ENCODE measurements at places on chromosomes 3 and 15. TPM values are rescaled to one million over a fixed set of nuclear protein-coding genes. Genes with fewer than 3 reads are reported as not detected.

DNA sequence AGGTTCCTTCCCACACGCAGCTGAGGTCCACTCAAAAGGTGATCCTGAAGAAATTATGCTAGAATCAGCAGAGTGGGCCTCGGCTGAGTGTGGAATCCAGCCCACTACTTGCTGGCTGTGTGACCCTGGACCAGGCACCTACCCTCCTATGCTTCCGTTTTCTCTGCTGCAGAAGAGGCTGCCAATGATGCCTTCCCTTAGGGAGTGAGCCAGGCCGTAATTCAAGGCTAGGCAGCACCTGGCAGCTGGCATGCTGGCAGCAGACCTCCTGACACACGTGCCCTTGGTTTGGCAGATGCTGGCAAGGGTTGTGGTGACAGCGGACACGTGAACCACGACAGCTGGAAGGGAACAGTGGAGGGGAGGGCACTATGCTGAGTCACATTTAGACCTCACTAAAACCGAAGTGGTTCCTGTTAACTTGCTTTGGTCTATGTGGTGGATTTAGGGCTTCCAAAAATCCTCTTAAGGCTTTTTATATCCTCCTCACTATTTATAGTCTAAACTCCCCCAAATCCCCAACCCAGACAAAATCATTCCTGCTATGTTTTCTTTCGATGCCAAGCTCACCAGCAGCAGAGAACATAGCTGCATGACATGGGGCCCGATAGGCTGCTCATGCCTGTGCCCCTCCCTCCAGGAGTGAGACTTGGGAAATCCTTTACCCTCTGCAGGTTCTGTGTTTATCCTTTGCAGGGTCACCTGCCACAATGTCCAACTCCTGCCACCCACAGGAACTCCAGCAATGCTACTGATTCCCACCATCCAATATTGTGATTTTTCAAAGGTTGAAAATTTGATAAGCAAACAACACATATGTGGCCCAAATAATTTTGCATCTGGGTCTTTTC lies 10.6 kb upstream of the PCSK6 start:
- H3K4me3 ChIP-seq, result no peak overlapping the region
- no peak for DNase-seq

DNA sequence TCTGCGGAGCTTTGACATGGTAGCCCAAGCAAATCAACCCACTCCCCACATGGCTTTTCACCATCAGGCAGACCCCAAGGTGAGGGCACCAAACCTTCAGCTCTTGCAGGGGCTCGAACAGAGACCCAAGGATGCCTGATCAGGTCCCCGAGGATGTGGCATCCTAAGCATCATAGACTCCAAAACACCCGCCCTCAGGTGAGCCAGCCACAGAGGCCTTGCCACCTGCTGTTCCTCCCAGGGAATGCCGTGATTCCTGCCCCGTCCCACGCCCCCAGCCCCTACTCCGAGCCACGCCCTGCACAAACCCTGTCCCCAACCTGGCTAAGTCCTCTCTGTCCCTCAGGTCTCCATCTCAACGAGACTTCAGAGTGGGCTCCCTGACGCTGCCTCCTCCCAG lies 34.7 kb upstream of the SLC41A3 start:
- no peaks in the 10 kb centered on the region for H3K4me1 ChIP-seq
- H3K27ac ChIP-seq, result no peak overlapping the region
- H3K4me3 ChIP-seq, result no peak overlapping the region
- peaks cover 4% of the 10 kb centered on the region for H3K27me3 ChIP-seq

- no peaks in the 10 kb centered on the region for H3K4me1 ChIP-seq
- no peaks in the 10 kb centered on the region for H3K27me3 ChIP-seq
- DNase-seq, result no peak
- H3K4me3 ChIP-seq, result no peak overlapping the region
- H3K27ac ChIP-seq, result no peak overlapping the region
These were observed 258.7 kb upstream of the NSMCE3 start for GRCh38 chr15:29528276-29528675.

- H3K4me1 ChIP-seq, result peaks cover 17% of the 10 kb centered on the region
- no peak overlapping the region for H3K27ac ChIP-seq
- no peak overlapping the region for H3K4me3 ChIP-seq
- H3K27me3 ChIP-seq, result no peaks in the 10 kb centered on the region
- H3K36me3 ChIP-seq, result no peaks in the 10 kb centered on the region
- DNase-seq, result peak; percentile 64
These were observed 21.3 kb upstream of the DAPK2 start for GRCh38 chr15:64067564-64068030.

- no peak overlapping the region for H3K27ac ChIP-seq
- no peak for DNase-seq
- no peaks in the 10 kb centered on the region for H3K27me3 ChIP-seq
These were observed 55.8 kb upstream of the DGKG start for GRCh38 chr3:186417791-186418190.

DNA sequence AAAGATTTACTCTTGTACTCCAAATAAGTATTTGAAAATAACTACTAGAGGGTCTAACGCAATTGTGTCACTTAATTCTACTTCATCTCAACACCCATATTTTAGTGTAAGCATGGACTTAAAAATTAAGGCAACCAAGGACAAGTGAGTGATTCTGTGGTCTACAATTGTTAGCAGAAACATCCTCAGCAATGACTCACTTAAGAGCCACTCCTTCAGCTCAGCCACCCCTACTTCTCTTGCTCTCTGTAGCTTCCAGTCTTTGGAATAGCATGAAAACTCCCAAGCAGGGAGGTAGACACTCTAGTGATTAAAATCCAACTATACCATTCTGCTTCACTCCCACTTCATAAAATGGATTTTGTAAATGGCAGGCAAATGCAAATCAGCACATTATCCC lies 116.0 kb upstream of the LRRN1 start:
- no peak overlapping the region for H3K27ac ChIP-seq
- no peaks in the 10 kb centered on the region for H3K36me3 ChIP-seq
- no peaks in the 10 kb centered on the region for H3K27me3 ChIP-seq

- peak overlapping the region; percentile 73 for H3K4me3 ChIP-seq
- H3K27ac ChIP-seq, result peak overlapping the region; percentile 72
- no peaks in the 10 kb centered on the region for H3K27me3 ChIP-seq
- peaks cover 16% of the 10 kb centered on the region for H3K4me1 ChIP-seq
- H3K36me3 ChIP-seq, result no peaks in the 10 kb centered on the region
These were observed 369 bp upstream of the U2SURP start for GRCh38 chr3:143001034-143001368.

- no peak overlapping the region for H3K4me3 ChIP-seq
- no peak for DNase-seq
- H3K27me3 ChIP-seq, result no peaks in the 10 kb centered on the region
- H3K36me3 ChIP-seq, result no peaks in the 10 kb centered on the region
- H3K27ac ChIP-seq, result no peak overlapping the region
- no peaks in the 10 kb centered on the region for H3K4me1 ChIP-seq
These were observed 56.7 kb upstream of the SNRPA1 start for GRCh38 chr15:101351736-101352135.

GRCh38 chr3:83065851-83066460 lies 1304.5 kb upstream of the GBE1 start:
- H3K36me3 ChIP-seq, result no peaks in the 10 kb centered on the region
- H3K4me3 ChIP-seq, result no peak overlapping the region
- no peak for DNase-seq
- no peak overlapping the region for H3K27ac ChIP-seq

GRCh38 chr3:119300991-119301391 lies 6.8 kb downstream of the ARHGAP31 start:
- H3K27me3 ChIP-seq, result no peaks in the 10 kb centered on the region
- no peak overlapping the region for H3K27ac ChIP-seq
- no peak for DNase-seq
- peaks cover 6% of the 10 kb centered on the region for H3K36me3 ChIP-seq
- no peak overlapping the region for H3K4me3 ChIP-seq

- H3K27ac ChIP-seq, result no peak overlapping the region
- no peak for DNase-seq
- H3K4me3 ChIP-seq, result no peak overlapping the region
- H3K36me3 ChIP-seq, result no peaks in the 10 kb centered on the region
- peaks cover 12% of the 10 kb centered on the region for H3K4me1 ChIP-seq
These were observed 46.9 kb downstream of the NOX5 start for GRCh38 chr15:69061414-69061842.

DNA sequence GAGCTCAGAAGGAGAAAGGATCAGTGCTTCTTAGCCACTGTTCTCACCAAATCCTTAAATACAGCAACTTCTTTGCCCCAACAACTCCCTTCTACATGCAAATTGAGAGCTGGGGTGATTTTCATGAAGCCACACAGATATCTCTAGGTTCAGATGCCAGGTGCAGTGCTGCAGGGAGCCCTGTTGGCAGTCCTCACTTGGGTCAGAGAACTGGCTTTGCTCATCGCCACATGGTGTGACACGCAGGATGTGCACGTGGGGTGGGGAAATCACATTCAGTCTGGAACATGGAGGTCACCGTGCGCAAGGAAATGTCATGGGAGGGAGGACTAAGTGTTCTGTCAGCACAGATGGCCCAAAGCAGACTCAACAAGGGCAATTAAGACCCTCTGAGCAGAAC lies 103.8 kb downstream of the WDR76 start:
- H3K27me3 ChIP-seq, result no peaks in the 10 kb centered on the region
- DNase-seq, result no peak
- no peak overlapping the region for H3K27ac ChIP-seq

DNA sequence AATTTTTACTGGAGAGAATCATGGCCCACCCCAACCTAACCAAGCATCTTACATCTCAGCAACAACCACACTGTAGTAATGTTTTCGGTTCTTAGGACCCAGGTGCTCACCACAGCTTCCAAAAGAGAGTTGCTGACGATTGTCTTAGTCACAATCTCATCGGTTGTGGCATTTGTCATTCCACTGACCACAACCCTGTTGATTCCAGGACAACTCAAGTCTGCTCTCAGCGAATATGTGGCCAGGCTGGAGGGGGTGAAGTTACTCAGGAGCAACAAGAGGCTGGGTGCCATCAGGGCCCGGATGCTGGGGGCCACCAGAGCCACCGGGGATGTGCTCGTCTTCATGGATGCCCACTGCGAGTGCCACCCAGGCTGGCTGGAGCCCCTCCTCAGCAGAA lies 25.9 kb downstream of the GALNT15 start:
- H3K36me3 ChIP-seq, result no peaks in the 10 kb centered on the region
- no peaks in the 10 kb centered on the region for H3K4me1 ChIP-seq
- H3K27ac ChIP-seq, result no peak overlapping the region
- no peak overlapping the region for H3K4me3 ChIP-seq

- H3K36me3 ChIP-seq, result no peaks in the 10 kb centered on the region
- H3K27me3 ChIP-seq, result no peaks in the 10 kb centered on the region
- H3K4me1 ChIP-seq, result peaks cover 12% of the 10 kb centered on the region
- peak overlapping the region; percentile 65 for H3K4me3 ChIP-seq
- DNase-seq, result peak; percentile 71
- no peak overlapping the region for H3K27ac ChIP-seq
These were observed 63.7 kb downstream of the SLC30A4 start for GRCh38 chr15:45458746-45459403.

DNA sequence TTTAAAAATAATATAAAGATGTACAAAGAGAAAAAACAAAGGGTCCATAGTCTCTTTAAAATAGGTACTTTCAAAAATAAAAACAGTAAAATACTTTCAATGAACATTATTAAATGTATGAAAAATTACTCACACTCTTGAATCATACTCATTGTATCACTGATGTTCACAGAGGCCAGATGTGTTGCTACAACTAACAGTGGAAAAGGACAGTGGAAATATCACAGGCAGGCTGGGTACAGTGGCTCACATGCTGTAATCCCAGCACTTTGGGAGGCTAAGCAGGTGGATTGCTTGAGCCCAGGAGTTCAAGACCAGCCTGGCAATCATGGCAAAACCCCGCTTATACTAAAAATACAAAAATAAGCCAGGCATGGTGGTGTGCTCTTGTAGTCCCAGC lies 26.8 kb downstream of the NPHP3 start:
- H3K27ac ChIP-seq, result no peak overlapping the region
- no peaks in the 10 kb centered on the region for H3K27me3 ChIP-seq
- peaks cover 10% of the 10 kb centered on the region for H3K36me3 ChIP-seq
- DNase-seq, result peak; percentile 34

- no peaks in the 10 kb centered on the region for H3K27me3 ChIP-seq
- H3K27ac ChIP-seq, result no peak overlapping the region
- peaks cover 23% of the 10 kb centered on the region for H3K4me1 ChIP-seq
- no peak overlapping the region for H3K4me3 ChIP-seq
These were observed 71.9 kb downstream of the SSR3 start for GRCh38 chr3:156483002-156483401.

GRCh38 chr3:66553441-66554113 lies 52.8 kb upstream of the LRIG1 start:
- H3K27me3 ChIP-seq, result peaks cover 5% of the 10 kb centered on the region
- H3K4me1 ChIP-seq, result peaks cover 6% of the 10 kb centered on the region
- H3K4me3 ChIP-seq, result no peak overlapping the region
- no peaks in the 10 kb centered on the region for H3K36me3 ChIP-seq
- no peak for DNase-seq
- no peak overlapping the region for H3K27ac ChIP-seq

- H3K4me1 ChIP-seq, result peaks cover 43% of the 10 kb centered on the region
- peak; percentile 61 for DNase-seq
- H3K27ac ChIP-seq, result no peak overlapping the region
- H3K4me3 ChIP-seq, result no peak overlapping the region
- H3K36me3 ChIP-seq, result peaks cover 11% of the 10 kb centered on the region
These were observed 51.9 kb downstream of the IQGAP1 start for GRCh38 chr15:90439946-90440345.

GRCh38 chr3:161822291-161822690 lies 325.7 kb downstream of the OTOL1 start:
- no peaks in the 10 kb centered on the region for H3K27me3 ChIP-seq
- H3K4me3 ChIP-seq, result no peak overlapping the region
- no peaks in the 10 kb centered on the region for H3K4me1 ChIP-seq
- no peaks in the 10 kb centered on the region for H3K36me3 ChIP-seq
- DNase-seq, result no peak
- no peak overlapping the region for H3K27ac ChIP-seq

DNA sequence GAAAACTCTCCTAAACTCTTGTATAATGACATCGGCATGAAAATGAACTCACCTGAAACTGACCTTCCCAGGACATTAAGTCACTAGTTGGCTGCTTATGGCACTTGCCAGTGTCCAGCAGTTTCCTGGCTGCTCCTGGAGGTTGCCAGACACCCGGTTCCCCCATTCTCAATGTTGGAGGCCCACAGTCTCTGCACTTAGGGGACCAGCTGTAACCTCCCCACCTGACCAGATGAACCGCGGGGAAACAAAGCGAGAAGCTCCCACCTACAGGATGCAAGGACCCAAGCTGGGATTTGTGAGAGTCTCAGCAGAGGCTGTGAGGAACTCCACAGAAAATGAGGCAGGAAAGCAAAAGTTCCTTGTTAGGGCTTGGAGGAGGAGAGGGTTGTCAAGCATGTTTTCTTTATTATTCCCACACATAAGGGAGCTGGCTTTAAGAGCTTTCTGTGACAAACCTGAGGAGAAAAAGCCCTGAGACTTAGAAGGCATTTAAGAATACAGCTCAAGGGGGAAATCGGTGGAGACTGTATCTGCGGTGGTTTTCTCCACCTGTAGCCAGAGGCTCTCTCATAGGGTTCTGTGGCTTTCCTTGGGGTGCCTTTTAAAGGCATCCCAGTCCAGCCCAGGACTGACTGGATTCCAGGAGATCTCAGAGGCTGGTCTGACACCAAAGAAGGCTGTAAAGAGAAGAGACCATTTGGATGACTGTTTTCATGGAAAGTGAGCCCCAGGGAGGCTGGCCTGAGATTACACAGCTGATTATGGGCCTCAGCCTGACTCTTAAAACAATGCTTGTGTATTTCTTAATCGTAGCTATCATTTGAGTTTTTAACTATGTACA lies 4.6 kb downstream of the TPM1 start:
- no peaks in the 10 kb centered on the region for H3K27me3 ChIP-seq
- DNase-seq, result peak; percentile 40
- H3K4me1 ChIP-seq, result peaks cover 70% of the 10 kb centered on the region
- H3K4me3 ChIP-seq, result no peak overlapping the region
- H3K36me3 ChIP-seq, result peaks cover 2% of the 10 kb centered on the region

Gene CEP152
- 15.7 TPM for total RNA-seq

Gene FBXO40
- total RNA-seq, result not detected

Gene ISL2
- total RNA-seq, result not detected

Gene MYZAP
- 8.1 TPM for total RNA-seq

Gene ACKR2
- not detected for total RNA-seq

Gene FAM174B
- total RNA-seq, result 30.2 TPM

Gene TYRO3
- 18.8 TPM for total RNA-seq

Gene CILP
- not detected for total RNA-seq

Gene TMIE
- total RNA-seq, result 0.18 TPM

Gene PRTG
- 12.4 TPM for total RNA-seq

Data from endothelial cell of umbilical vein (primary cell).